ENCODE measurements at places on chromosomes 4 and X. TPM values are rescaled to one million over a fixed set of nuclear protein-coding genes. Genes with fewer than 3 reads are reported as not detected.

DUX4 gene
- polyA plus RNA-seq, result not detected

NAA11 gene
- not detected for polyA plus RNA-seq

TMEM47 gene
- 0.02 TPM for polyA plus RNA-seq

PLAC8 gene
- polyA plus RNA-seq, result 11.2 TPM

DCX gene
- polyA plus RNA-seq, result 0.26 TPM

GLUD2 gene
- 0.31 TPM for polyA plus RNA-seq

- DNase-seq, result no peak
- H3K27me3 ChIP-seq, result no peaks in the 10 kb centered on the region
- no peak overlapping the region for H3K4me3 ChIP-seq
- H3K36me3 ChIP-seq, result no peaks in the 10 kb centered on the region
These were observed 283.6 kb upstream of the CTSO start for GRCh38 chr4:156237231-156237630.

GRCh38 chr4:21749924-21750323, 198.6 kb downstream of the KCNIP4 start:
- H3K27me3 ChIP-seq, result no peaks in the 10 kb centered on the region
- H3K4me3 ChIP-seq, result no peak overlapping the region
- H3K27ac ChIP-seq, result no peak overlapping the region
- H3K36me3 ChIP-seq, result no peaks in the 10 kb centered on the region

GRCh38 chrX:312621-313331, 5.8 kb downstream of the GTPBP6 start:
- peaks cover 6% of the 10 kb centered on the region for H3K4me1 ChIP-seq
- H3K4me3 ChIP-seq, result no peak overlapping the region

- no peaks in the 10 kb centered on the region for H3K4me1 ChIP-seq
- no peaks in the 10 kb centered on the region for H3K27me3 ChIP-seq
- DNase-seq, result peak; percentile 3
- H3K36me3 ChIP-seq, result no peaks in the 10 kb centered on the region
- no peak overlapping the region for H3K27ac ChIP-seq
- H3K4me3 ChIP-seq, result no peak overlapping the region
These were observed 66.1 kb downstream of the NR3C2 start for GRCh38 chr4:148376151-148376550.

GRCh38 chrX:96889726-96890125, 6.0 kb downstream of the RPA4 start:
- H3K27ac ChIP-seq, result no peak overlapping the region
- H3K4me3 ChIP-seq, result no peak overlapping the region
- no peaks in the 10 kb centered on the region for H3K4me1 ChIP-seq
- no peaks in the 10 kb centered on the region for H3K27me3 ChIP-seq

- no peaks in the 10 kb centered on the region for H3K27me3 ChIP-seq
- H3K27ac ChIP-seq, result no peak overlapping the region
- DNase-seq, result no peak
- no peaks in the 10 kb centered on the region for H3K36me3 ChIP-seq
- H3K4me3 ChIP-seq, result no peak overlapping the region
These were observed 2164.0 kb downstream of the PCDH7 start for GRCh38 chr4:32884198-32884597.

GRCh38 chr4:5995901-5996623, 22.2 kb downstream of the C4orf50 start:
- no peak overlapping the region for H3K27ac ChIP-seq
- DNase-seq, result no peak
- H3K27me3 ChIP-seq, result no peaks in the 10 kb centered on the region
- H3K36me3 ChIP-seq, result no peaks in the 10 kb centered on the region
- H3K4me1 ChIP-seq, result no peaks in the 10 kb centered on the region
- H3K4me3 ChIP-seq, result no peak overlapping the region

DNA sequence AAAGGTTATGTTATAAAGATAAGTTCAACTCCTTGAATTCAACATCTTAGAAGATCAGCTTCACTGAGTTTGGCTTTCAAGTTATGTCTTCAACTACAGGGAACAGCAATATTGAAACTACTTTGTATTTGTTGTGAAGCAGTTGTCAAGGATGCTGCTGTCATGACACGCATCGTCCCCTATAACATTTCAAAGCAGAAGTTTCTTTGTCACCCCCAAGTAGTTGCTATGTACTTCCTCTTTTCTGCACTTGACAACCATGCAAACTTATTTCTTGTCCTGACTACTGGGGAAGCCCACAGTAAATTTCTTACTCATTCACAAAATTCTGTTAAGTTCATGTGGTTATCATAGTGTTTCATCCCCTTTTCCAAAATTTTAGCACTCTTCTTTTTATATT, 14.3 kb downstream of the ANTXR2 start:
- no peak for DNase-seq
- peak overlapping the region; percentile 58 for H3K27ac ChIP-seq
- no peaks in the 10 kb centered on the region for H3K27me3 ChIP-seq
- peaks cover 19% of the 10 kb centered on the region for H3K4me1 ChIP-seq
- peaks cover 67% of the 10 kb centered on the region for H3K36me3 ChIP-seq
- H3K4me3 ChIP-seq, result no peak overlapping the region

DNA sequence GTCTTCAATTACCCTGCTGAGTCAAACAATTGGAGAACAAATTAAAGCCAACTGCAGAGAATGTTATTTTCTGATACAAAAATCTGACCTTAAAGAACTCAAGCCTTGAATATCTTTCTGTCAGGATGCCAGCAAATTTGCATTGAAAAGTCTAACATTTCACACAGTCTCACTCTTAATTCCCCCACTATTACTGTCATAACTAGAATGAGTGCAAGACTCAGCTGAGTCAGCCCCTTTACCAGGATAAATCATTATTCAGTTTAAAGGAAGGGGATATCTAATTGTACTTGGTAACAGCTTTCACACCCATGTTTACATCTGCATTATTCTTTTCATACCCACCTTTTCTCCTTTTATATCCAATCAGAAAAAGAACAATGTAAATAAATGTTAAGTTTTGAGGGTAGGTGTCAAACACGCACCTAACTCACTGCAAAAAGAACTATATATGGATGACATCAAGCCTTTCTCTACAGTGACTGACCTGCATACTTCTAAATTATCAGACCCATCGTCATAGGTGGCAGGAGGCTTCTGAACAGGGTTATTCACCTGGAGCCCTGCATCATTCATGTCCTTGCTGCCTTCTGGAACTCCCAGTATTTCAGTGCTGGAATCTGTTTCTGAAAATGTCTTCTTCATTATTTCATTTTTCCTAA, 117.4 kb downstream of the TMA16 start:
- H3K27me3 ChIP-seq, result no peaks in the 10 kb centered on the region
- no peak overlapping the region for H3K4me3 ChIP-seq
- no peak overlapping the region for H3K27ac ChIP-seq

GRCh38 chrX:66191563-66191962, 27.5 kb downstream of the HEPH start:
- H3K4me1 ChIP-seq, result no peaks in the 10 kb centered on the region
- H3K27me3 ChIP-seq, result no peaks in the 10 kb centered on the region
- DNase-seq, result no peak

DNA sequence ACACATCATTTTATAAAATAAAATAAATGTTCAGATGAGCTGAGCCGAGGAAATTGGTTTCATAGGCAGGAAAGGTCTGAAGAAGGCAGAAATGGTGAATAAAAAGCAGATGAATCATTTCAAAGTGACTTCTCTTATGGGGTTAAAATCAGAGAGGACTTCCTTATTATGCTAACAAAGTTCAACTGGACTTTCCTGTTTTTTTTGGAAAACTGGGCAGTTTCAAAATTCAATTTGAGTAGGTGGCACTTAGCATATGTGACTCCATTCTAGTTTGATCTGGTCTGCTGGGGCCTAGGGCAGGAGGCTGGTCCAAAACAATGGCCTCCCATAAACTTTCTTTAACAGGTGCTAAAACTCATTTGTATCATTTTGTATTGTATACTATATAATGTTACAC, 1794.9 kb upstream of the TENM3 start:
- no peak overlapping the region for H3K4me3 ChIP-seq
- no peak for DNase-seq
- H3K36me3 ChIP-seq, result no peaks in the 10 kb centered on the region
- H3K27ac ChIP-seq, result no peak overlapping the region
- H3K27me3 ChIP-seq, result no peaks in the 10 kb centered on the region

All from SK-N-SH (cell line).